Activated T-cell treated with anti-CD3 and anti-CD28 coated beads for 48 hours (primary cell): ENCODE measurements at places on chromosomes 5 and 9.

GRCh38 chr9:6538666-6539071, 106.9 kb downstream of the GLDC start:
- DNase-seq: no peak

DNA sequence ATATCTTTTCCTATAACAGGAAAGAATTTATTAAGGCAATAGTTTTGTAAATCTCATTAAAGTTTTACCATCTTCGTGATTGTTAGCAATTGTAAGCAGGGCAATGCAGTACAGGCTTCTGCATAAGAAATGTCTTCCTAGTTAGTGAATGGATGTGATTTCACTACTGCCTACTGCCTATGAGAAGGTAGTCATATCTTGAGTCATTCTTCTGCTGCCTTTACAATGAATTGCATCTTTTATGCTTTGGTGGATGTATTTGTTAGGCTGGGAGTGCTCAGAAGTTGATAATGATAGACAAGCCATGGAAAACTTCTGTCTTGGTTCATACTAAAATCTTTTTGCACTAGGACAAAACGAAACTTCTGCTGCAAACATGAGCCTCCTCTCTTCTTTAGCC, 128.0 kb downstream of the ADAMTSL1 start:
- DNase-seq: no peak

- peak; percentile 47 for DNase-seq
These were observed 39.0 kb downstream of the SMARCA2 start for GRCh38 chr9:2053883-2054845.

- DNase-seq: no peak
These were observed 228.7 kb downstream of the TUSC1 start for GRCh38 chr9:25449503-25449902.

DNA sequence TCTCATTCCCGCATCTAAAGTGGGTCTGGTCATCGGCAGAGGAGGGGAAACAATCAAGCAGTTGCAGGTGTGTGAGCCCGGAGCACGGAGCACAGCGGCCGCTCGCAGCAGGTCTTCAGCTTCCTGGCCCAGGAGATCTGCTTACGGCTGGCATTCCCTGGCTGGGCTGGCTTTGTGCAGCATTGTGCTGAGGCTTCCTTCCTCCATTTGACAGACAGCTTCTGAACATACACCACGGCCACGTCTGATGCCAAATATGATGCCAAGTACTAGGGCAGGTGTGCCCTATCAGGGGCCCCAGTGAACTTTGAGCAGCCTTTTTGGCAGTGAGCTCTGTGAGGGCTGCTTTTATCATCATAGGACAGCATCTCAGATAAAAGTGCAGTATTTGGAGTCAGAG, 37.1 kb downstream of the FUBP3 start:
- DNase-seq: no peak

DNA sequence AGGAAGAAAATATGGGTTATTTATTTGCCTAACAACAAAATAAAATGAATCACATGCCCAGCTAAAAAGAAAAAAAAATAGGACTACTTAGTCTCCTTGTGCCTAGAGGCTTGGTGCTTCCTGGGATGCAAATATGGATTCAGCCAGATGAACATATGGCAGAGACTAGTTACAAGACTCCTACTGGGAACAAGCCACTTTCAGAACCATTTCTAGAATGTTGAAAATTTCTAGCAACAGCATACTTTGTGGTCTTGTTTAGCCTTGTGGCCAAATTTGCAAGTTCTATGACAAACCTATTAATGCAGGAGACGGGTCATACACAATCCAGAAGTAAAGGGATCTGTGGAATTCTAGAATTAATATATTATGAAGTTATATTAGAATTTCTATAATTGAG, 198.7 kb downstream of the CHSY3 start:
- no peak for DNase-seq

- DNase-seq: no peak
These were observed 15.5 kb upstream of the SLC25A51 start for GRCh38 chr9:37919246-37919955.

DNA sequence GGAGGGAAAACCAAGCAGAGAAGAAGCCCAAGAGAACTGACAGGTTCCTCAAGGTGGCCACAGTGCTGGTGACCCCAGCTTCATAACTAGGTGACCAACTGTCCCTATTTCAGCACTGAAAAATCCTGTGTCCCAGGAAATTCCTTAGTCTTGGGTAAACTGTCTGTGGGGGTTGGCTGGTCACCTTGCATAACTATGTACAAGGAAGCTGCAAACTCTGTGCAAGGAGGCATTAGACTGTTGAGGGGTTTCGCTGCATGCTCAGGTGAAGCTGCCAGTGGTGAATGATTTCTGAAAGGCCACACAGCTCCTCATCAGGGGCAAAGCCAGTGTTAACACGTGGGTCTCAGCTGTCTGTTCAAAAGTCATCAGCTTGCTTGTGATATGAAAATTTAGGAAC, 36.9 kb downstream of the PCSK5 start:
- DNase-seq: no peak

DNA sequence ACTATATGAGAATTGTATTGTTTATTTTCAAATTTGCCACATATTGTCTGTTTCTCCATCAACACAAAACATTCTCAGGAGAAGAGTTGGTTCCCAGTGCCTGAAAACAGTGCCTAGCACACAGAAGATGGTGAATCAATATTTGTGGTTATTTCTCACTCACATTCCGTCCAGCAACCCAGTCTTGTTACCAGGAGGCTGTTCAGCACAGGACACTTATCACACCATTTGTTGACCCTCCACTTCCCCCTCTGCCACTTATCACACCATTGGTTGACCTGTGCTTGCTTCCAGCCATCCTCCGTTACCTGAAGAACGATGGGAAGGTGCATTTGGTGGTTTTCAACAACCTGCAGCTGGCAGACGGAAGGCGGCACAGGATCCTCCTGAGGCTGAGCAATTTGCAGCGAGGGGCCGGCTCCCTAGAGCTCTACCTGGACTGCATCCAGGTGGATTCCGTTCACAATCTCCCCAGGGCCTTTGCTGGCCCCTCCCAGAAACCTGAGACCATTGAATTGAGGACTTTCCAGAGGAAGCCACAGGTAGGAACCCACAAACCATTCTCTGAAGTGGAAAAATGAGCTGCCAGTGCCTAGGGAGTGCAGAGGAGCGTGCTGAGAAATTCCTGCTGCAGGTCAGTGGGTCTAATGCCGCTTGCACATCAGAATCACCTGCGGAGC, 20.5 kb downstream of the THBS4 start:
- no peak for DNase-seq

DNA sequence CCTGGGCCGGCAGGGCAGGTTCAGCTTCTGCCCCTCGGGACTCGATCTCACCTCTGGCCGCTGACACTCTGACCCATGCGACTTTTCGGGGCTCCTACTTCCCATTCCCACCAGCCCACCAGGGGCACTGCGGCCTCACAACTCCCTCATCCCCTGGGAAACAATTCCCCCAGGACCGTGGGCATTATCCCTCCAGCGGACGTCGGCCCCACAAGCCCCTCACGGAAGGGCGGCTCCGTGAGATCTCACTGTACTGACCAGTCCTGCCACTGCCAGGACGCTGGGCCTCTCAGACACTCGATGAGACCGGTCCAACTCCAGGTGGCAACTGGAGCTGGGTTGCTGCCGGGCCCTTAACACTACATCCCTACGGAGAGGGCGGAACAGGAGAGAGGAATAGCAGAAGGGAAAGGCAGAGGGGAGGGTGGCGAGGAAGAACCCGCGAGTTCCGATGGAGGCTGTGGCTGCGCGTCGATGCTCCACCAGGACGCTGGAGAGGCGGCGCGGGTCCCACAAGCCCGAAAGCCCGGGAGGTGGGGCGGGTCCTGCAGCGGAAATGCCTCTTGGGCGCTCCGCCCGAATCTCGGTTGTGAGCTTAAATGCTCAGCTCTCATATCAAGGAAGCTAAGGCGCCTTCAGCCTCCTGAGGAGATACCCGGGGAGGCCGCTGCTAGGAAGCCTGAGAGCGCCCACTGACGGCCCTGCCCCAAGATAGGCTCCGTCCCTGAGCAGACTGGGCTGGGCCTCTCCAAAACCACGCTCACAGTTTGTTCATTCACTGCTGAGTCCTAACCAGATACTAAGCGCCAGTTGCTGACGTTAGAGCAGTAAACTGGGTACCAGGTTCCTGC, 36.3 kb downstream of the VCP start:
- DNase-seq: peak; percentile 40

DNA sequence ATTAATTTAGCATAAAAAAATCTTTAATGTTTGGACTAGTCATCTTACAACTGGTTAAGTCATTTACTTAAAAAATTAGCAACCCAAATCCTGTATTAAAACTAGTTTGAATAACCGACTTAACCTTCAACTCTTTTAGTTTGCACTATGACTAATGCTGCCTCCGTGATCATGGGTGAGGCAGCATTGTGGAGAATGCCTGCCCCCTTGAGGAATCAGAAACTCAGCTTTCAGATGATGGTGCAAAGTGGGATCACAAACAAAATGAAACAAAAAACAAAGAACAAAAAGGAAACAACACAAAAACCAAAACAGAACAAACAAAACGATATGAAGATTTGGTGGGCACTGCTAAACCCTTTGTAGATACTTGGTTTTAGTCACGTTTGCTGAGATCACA, 127.0 kb upstream of the PALM2AKAP2 start:
- DNase-seq: no peak

- no peak for DNase-seq
These were observed 27.1 kb downstream of the ASPN start for GRCh38 chr9:92455217-92455616.

DNA sequence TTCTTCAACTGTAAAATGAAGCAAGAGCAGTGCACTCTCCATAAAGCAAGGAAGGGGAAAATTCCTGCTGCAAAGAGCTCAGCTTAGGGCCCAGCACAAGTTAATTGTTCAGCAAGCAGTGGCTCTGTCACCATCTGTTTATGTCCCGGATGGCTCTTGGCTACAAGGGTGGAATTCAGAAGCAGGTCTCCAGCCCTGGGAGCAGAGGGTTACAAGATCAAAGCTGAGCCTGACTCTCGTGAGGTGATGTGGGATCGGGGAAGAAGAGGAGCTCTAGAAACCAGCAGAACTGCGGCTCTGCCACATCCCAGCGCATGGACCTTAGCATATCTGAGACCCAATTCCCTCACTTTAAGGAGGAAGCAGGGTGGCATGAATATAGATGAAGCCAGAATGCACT, 25.2 kb upstream of the OLFM1 start:
- no peak for DNase-seq
